CD14-positive monocyte (primary cell): ENCODE measurements at places on chromosomes 13 and 19.
A peak's percentile ranks its signal among the peaks of the same experiment; 100 is the strongest.

GRCh38 chr19:35852029-35852780 is at the start of gene NPHS1:
NPHS1 (minus strand) TSS chr19:35852504; CDS start chr19:35851837, 667 bp downstream.
- DNase-seq, result no peak

GRCh38 chr19:20167020-20167644 is at the start of gene ZNF486:
ZNF486 (plus strand) TSS chr19:20167214; CDS start chr19:20167331, 117 bp downstream.
- peak; percentile 73 for DNase-seq

DNA sequence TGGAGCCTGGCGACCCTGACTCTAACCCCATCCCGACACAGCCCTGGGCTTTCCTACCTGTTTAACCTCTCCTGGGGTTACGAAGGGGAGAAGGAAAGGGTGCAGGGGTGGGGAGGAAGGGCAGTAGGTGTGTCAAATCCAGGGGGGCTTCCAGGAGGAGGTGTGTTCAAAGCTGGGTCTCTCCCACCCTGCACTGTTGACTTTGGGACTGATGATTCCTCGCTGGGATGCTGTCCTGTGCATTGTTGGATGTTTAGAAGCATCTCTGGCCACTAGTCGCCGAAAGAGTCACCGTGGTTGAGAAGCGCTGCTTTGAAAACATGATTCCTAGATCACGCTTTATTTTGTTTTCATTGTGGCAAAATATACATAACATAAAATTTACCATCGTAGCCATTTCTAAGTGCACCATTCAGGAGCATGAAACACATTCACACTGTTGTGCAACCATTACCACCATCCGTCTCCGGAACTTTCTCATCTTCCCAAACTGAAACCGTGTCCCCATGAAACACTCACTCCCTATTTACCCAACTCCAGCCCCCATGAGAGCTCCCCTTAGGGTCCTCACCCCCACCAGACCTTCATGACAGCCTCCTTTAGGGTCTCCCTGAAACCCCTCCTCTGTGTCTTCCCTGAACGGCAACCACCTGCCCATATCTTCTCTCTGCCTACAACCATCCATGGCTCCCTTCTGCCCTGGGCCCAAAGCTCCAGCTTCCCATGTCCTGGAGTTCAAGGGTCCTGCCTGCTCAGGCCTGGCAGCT is 4.4 kb upstream of the FCER2 start:
- peak; percentile 76 for DNase-seq

GRCh38 chr13:98445340-98446233 is 131.3 kb downstream of the STK24 start:
- peak; percentile 49 for DNase-seq

DNA sequence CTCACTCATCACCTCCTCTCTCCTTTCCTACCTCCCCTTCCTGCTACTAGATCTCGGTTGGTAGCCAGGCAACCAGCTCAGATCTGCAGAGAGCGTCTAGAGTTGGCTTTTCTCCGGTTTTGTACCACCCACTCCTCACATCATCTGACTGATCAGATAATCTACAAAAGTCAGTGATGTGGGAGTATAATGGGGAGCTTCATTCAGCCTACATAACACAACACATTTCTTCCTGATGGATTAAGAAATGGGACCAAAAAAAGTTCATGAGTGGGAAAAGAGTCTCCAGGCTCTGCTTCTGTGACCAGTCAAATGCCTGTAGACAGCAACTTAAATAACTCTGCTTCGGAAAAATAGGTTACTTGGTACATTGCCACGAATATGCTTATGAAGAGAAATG is 279.8 kb downstream of the DCLK1 start:
- no peak for DNase-seq

DNA sequence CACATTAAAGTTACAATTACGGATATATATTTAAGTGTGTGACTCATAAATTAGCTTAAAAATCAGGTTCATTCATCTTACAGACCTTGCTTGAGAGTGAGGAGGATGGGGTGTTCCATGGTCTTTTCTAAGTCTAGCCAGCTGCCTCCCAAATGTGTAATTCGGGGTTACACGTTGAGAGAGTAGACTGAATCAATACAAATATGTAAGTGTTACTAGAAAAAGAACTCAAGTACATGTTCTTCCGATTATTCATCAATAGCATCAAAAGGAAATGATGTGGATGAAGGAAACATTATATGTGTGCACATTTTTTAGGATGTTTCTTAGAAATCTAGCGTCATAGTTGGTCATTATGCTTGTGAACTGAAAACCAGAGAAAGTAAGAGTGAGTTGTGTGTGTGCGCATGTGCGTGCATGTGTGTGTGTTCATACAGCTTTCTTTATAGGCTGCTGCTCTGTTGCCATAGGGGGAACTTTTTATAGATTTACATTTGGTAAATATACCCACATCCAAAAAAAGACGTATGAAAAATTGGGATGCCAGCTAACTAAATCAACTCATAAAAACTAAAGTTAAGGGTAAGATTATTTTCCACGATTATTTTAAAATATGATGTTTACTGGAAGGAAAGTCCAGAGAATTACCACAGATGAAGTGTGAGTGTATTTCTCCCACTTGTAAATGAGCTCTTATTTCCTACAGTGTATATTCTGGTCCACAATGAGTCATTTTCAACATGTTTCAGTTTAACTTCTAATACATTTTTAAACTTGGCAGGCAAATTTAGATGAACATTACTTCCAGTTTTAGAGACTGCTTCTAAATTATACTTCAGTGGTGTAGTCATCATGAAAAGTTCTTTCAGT is 82.4 kb downstream of the PIBF1 start:
- DNase-seq, result no peak

- peak; percentile 43 for DNase-seq
Measured at GRCh38 chr19:35757231-35757748, 461 bp upstream of the HSPB6 start.

DNA sequence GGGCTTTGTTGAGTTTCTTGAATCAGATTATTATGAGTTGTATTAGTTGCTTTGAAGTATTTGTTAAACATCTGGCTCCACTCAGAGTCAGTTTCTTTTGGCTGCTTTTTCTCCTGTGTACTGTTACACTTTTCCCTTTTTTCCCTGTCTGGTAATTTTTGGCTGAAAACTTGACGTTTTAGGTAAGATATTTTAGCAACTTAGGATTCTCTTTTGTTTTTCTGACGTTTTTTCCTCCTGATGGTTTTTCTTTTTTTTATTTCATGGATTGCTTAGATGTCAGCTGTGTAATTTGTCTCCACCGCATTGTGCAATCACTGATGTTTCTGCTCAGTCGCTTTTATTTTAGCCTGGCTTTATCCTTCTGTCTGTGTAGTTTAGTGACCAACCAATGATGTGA is 20.7 kb downstream of the RFC3 start:
- no peak for DNase-seq

DNA sequence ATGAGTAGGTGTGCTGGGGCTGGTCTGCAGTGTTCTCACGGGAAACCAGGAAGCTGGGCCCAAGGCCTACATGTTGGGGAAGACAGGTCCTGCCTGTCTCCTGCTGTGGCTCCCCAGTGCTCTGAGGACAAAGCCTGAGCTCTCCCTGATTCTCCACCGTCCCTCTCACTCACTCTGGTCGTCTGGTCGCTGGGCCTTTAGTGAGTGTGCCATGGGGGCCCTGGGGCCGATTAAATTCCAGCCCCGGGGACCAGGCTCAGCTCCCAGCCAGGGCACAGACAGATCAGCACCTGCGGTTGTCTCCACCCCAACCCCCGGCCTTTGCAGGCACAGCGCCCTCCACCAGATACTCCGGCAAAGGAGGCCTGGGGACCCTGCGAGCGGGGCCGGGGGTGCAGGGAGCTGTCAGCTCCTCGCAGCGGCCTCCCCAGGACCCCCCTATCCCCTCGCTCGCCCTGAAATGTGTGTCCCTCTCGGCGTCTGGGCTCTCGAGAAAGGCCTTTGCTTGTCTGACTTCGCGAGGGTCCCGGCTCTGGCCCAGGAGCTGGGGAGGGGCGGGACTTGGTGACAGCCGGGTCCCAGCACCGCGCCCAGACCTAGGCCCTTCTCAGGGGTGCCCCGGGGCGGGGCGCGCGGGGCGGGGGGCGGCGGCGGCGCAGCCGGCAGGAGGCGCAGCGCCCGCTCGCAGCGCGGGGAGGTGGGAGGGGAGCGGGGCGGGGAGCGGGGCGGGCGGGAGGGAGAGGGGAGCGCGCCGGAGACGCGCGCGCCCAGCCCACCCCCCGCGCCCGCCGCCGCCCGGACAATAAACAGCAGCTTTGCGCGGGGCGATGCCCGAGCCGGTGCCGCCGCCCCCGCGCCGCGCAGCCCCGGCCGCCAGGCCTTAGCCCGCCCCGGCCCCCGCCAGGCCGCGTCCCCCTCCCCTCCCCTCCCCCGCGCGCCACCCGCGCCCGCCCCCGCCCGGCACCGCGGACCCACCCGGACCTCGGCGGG is at the start of gene PALM:
TSS of gene PALM (plus strand) at position 782 of the 990 bp plus-strand sequence. CDS start 212 bp downstream, outside the sequence.
- DNase-seq, result no peak

GRCh38 chr13:20798027-20798426 is 24.3 kb upstream of the EEF1AKMT1 start:
- DNase-seq, result no peak

DNA sequence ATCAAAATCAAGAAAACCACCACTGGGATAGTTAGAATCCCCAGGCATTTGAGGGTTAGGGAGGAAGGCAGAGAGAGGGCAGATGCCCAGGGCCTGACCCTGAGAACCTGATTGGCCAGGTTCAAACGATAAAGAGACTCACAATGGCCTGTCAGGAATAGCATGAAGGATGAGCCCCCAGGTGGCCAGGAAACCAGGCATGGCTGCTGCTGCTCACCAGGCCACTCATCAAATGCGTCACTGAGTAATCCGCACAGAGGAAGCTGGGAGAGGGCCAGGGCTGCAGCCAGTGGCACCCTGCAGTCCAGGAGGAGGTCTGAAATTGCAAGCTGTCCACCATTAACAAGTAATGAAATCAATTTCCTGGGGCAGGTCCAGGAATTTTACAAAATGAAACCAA is 111.3 kb downstream of the KATNAL1 start:
- DNase-seq, result no peak

GRCh38 chr19:45674946-45675345 is 6.9 kb downstream of the GIPR start:
- no peak for DNase-seq

- peak; percentile 37 for DNase-seq
Measured at GRCh38 chr19:49019242-49019932, 2.5 kb upstream of the LHB start.

- DNase-seq, result no peak
Measured at GRCh38 chr13:35333157-35333556, 143.3 kb downstream of the MAB21L1 start.
